Brain pericyte (primary cell): ENCODE measurements at places on chromosomes 2 and 18.

GRCh38 chr2:219453671-219454590, 19.3 kb downstream of the SPEG start:
- no peak for DNase-seq

- no peak for DNase-seq
These were observed 83.3 kb downstream of the ALPK2 start for GRCh38 chr18:58545338-58546296.

- no peak for DNase-seq
These were observed 293.2 kb downstream of the TNS1 start for GRCh38 chr2:217709478-217710210.

- DNase-seq, result no peak
These were observed 485.6 kb downstream of the TMX3 start for GRCh38 chr18:68229351-68229750.

GRCh38 chr2:219186754-219187456, 8.8 kb downstream of the RETREG2 start:
- DNase-seq, result no peak

DNA sequence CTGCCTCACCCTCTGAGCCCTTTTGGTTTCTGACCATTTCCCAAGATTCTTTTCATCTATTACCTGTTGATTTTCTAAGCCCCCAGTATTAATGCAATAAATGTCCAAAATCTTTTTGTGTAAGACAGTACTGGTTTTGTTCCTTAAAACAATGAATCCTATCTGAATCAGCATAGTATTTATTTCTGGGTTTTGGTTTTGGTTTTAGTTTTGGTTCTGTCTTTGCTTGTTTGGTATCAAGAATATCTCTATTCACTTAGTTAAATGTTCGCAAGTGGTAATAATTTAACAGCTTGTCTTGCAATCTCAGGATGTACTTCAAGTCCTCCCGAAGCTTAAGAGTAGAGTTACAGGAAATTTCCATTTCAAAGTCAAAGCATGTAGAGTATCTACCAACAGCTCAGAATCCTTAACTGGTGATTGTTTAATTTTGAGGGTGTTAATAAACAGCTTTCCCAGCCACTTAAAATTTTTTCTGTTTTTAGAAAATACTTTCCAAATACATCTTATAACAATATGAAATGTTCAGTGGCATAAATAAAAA, 67.7 kb upstream of the NEDD4L start:
- DNase-seq, result no peak

DNA sequence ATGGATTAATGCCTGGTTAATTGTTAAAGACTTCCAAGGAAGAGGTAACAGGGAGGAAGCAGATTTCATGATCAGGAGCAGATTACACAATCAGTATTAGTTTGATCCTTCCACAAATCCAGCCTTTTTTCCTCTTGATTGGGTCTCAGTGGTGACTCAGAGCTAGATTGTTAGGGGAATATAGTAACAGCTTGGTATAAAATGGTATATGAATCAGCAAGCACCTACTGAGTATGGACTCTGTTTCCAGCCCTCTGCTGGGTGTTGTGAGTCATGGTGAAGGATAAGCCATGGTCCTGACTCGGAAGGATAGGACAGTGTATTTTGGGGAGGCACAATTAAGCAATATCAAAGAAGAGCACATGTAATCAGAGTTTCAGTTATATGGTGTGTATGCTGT, 272.4 kb upstream of the DPP10 start:
- no peak for DNase-seq

DNA sequence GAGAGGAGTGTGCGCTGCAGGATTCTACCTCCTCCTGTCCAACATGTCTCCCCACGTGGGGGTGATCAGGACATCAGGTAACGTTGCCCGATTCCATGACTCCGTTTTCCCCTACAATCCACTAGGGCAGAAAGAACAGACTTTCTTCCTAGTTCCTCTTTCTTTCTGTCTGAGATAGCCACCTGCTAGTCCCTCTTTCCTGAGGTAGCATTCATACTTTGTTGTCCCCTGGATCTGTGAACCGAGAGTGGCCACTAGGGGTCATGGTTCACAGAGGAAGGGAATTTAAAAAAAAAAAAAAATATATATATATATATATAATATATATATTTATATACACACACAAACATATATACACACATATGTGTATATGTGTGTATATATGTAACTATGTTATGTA, 210.0 kb upstream of the ZNF521 start:
- DNase-seq, result no peak

DNA sequence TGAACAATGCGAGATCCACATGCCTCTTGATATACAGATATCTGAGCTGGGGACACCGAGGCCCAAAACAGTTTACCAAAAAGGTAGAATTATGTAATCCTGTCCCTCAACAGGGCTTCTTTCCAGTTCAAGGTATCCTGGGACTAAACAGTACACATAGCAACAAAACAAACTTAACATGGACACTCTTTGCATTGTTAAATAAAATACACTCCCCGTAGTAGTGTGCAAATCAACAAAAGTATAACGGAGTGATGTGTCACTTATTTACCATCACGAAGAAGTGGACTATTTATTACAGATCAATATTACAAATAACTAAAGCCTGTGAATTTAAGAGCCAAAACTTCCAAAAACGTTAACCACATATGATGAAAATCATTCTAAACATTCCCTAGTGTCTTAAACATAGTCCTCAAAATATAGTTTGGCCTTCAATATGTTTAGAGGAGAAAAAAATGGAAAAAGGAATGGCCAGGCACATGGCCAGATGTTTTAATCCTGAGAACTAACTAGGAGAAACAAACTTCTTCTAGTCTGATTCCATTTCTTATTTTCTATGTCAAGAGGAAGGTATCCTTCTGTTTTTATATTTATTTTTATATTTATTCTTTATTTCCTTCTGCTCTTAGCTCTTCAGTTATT, 377.5 kb downstream of the OSR1 start:
- DNase-seq, result no peak

- no peak for DNase-seq
These were observed 109.2 kb upstream of the RAB12 start for GRCh38 chr18:8499810-8500675.

- no peak for DNase-seq
These were observed 87.3 kb downstream of the COLEC12 start for GRCh38 chr18:413233-413632.

DNA sequence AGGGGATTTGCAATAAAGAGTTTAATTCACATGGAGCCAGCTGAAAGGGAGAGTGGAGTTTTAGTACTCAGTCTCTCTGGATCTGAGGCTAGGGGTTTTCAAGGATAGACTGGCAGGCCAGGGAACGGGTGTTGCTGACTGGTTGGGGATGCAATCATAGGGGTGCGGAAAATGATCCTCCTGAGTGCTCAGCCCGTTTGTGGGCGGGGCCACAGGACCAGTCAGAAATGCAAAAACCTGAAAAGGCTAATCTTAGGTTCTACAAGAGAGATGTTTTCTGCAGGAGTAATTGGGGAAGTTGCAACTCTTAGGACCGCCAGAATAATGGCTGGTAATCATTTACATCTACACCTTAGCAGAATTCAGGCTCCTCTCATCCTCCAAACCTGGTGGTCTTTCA, 2.5 kb downstream of the NFU1 start:
- no peak for DNase-seq

DNA sequence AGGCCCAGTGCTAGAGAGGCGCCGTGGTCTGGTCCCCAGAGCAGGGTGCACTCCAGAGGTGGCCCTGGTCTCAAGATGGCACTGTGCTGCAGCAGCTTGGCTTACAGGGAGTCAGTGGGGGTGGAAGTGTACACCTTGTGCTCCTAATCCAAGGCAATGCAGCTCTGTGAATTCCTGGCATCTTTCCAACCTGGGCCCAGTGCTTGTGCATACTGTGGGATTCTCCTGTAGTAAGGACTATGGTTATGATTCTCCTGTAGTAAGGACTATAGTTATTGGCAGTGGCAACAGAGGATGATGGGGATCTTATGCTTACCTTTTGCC, 616.7 kb upstream of the REG3G start:
- no peak for DNase-seq

- DNase-seq, result no peak
These were observed 25.4 kb downstream of the ACADL start for GRCh38 chr2:210199854-210200253.

GRCh38 chr18:6031442-6031841, 136.1 kb upstream of the TMEM200C start:
- DNase-seq, result no peak

GRCh38 chr18:58310517-58310916, 266.5 kb downstream of the NEDD4L start:
- DNase-seq, result no peak

- no peak for DNase-seq
These were observed 283 bp upstream of the RBBP8 start for GRCh38 chr18:22932885-22933205.

GRCh38 chr2:64001382-64002101, 17.7 kb downstream of the VPS54 start:
- no peak for DNase-seq

DNA sequence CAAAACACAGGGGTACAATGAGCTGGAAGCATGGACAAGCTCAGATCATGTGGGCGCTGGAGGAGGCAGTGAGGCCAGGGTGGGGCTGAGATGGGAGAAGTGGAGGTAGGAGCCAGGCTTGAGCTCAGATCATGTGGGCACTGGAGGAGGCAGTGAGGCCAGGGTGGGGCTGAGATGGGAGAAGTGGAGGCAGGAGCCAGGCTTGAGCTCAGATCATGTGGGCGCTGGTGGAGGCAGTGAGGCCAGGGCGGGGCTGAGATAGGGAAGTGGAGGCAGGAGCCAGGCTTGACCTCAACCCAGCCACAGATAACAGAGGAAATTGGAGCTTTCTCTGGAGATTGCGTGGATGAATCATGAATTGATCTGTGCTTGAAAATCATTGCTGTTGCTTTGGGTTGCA, 48.3 kb upstream of the TMEM18 start:
- DNase-seq, result no peak

GRCh38 chr2:35787302-35788031, 568.1 kb upstream of the CRIM1 start:
- DNase-seq, result no peak

DNA sequence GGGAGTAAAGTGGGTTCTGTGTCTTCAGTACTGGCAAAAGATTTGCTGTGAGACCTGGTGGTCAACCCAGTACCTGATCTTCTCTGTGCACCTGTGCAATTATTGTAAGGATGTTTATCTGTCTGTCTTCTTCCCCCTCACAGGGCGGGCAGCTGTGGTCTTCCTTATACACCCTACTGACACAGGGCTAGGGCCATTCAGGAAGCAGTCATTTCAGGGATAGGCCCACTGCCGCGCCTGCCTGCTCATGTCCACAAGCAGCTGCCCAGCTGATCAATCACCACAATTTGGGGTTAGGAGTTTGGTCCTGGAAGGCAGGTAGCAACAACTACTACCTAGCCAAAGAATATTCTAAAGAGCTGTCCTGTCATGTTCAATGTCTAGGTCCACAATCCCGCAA, 1.2 kb upstream of the CNNM4 start:
- DNase-seq, result no peak

GRCh38 chr18:58026395-58026794, 17.6 kb upstream of the NEDD4L start:
- DNase-seq, result no peak

DNA sequence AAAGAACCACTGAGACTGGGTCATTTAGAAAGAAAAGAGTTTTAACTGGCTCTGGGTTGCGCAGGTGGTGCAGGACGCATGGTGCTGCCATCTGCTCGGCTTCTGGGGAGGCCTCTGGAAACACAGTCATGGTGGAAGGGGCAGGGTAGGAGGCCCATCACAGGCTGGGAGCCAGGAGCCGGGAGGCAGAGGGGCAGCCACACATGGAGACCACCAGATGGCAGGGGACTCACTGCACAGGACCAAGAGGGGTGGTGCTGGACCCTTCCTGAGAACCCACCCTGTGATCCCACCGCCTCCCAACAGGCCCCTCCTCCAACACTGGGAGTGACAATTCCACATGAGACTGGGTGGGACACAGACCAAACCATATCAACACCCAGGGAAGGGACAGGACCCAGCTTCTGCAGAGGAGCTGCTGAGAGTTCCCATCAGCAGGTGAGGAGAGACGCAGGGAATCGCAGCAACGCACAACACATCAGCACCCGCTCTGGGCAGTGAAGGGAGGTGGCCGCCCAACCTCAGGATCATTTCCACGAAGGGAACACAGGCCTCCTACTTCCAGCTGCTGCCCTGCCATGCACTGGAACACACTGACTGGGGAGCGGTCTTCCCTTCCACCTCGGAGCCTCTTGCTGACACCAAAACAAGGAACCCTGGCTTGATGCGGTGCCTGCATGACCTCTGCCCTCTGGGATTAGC, 130.7 kb downstream of the TPO start:
- no peak for DNase-seq

DNA sequence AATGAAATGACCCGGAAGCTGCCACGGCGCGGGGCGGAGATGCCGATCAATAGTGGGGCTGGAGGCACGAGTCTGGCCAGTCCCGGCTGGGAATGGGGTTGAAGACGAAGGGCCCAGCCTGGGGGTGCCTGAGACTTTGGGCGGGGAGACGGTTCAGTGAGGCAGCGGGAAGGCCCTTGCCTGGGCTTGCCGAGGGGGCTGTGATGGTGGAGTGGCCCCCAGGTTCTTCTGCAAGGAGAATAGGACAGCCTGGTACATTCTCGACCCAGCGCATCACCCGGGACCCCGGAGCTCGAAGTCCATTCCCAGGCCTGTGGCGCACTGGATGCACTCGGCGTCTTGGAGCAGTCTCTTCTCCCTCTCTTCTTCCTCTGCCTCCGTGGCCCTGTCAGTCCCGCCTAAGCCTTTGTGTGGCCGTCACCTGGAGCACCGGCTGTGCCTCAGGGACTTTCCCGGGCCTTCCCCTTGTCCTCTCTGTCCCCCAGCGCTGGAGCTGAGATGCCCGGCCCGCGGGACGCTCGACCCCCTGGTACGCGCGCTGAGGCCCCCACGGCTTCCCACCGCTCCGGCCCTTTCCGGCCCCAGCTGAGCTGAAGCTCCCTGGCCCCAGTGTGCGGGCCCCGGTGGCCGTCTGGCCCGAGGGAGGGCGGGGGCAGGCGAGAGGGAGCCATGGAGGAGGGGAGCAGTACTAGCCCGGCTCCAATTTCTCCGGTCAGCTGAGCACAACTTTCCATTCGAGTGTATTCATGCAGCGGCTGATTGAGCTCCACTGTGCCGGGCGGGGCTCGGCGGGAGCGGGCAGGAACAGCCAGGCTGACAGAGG, 8.0 kb downstream of the SIX3 start:
- DNase-seq, result no peak

GRCh38 chr2:10761591-10761990, 40.2 kb downstream of the ATP6V1C2 start:
- no peak for DNase-seq

GRCh38 chr2:147061269-147061668, 783.6 kb upstream of the ACVR2A start:
- no peak for DNase-seq

GRCh38 chr2:192749611-192750200, 555.0 kb upstream of the TMEFF2 start:
- no peak for DNase-seq

DNA sequence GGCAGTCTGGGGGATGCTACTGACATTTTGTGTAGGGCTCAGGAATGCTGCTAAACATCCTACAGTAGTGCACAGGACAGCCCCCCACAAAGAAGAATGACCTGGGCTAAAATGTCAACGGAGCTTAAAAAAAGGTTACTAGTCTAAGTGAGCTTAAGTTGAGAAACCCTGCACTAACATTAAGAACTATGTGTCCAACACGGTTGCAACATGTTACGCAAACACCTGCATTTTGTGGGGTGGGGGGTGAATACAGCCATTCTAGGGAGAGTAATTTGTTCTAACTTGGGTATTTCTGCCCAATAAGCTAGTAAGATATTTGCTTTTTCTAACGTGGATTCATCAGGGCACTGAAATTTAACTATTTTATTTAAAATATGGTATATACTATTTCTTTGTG, 57.9 kb downstream of the SLC8A1 start:
- no peak for DNase-seq

GRCh38 chr2:177340158-177340557, 52.4 kb upstream of the AGPS start:
- DNase-seq, result no peak

- no peak for DNase-seq
These were observed 174.0 kb downstream of the TWIST2 start for GRCh38 chr2:239021651-239022436.
